ENCODE measurements at places on chromosomes 16 and 17. TPM values are rescaled to one million over a fixed set of nuclear protein-coding genes. Genes with fewer than 3 reads are reported as not detected.

Gene METTL26
- total RNA-seq = 49.2 TPM

DNA sequence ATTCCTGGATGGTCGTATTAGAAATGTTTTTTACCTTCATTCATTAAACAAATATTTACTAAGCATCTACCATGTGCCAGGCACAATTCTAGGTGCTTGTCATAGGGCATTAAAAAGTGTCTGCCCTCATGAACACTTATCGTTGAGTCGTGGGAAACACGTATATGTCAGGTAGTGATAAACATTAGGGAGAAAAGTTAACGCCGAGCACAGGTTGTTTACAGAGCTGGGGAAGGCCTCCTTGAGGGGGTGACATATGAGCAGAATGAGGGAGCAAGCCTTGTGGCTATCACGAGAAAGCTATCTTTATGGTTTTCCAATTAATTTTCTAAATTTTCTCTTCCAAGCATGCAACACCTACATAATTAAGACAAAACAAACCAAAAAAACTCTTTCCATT is 985 bp upstream of the ZNF213 start:
- DNase-seq = no peak

DNA sequence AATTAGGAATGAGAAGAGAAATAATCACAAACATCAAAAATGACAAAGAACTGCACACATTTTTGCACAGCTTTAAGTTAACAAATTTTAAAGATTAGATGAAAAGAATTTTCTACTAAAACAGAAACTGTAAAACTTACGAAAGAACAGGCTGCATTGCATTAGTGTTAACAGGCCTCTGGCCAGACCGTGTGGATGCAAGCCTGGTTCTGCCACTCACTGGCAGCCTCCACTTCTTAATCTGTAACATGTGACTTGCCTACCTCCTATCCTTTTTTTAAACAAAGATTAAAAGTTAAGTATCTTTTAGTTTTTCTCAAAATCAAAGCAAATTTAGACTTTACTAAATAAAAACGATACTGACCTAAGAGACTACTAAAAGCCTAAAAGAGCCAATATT is 37.5 kb downstream of the CREBBP start:
- DNase-seq = peak; percentile 33

DNA sequence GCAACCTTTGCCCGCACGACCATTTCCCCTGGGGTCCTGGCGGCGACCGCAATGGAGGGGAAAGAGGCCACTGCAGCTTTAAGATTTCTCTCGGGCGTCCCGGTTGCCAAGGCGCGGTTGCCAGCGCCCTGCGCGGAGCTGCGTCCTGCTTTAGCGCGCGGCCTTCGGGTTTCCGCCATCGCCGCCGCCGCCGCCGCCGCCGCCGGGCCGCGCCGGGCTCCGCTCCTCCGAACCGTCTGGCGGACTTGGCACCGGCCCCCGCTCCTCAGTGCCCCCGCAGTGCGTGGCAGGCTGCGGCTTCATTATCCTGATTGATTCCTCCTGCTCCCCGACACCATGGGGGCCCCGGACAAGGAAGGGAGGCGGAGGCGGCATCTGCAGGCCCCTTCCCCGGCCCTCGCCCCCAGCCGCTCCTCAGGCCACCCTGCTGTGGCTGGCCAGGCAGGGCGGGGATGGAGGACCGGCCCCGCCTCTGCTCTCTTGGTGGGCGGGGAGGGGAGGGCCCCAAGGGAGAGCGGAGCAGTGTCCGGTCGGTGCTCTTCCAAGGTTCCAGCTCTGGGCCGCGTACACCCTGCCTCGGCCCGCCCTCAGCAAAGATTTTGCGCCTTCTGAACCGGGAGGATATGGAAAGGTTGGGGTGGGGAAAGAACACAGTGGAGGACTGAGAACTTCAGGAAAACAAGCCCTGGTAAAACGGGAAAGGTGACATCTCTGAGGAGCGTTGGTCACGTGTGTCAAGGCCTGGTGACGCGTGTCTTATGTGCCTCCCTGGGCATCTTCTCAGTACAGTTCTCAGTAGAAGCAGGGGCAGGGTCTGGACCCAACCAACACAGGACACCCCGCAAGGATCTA is 34.0 kb downstream of the NEUROD2 start:
- peak; percentile 76 for DNase-seq

DNA sequence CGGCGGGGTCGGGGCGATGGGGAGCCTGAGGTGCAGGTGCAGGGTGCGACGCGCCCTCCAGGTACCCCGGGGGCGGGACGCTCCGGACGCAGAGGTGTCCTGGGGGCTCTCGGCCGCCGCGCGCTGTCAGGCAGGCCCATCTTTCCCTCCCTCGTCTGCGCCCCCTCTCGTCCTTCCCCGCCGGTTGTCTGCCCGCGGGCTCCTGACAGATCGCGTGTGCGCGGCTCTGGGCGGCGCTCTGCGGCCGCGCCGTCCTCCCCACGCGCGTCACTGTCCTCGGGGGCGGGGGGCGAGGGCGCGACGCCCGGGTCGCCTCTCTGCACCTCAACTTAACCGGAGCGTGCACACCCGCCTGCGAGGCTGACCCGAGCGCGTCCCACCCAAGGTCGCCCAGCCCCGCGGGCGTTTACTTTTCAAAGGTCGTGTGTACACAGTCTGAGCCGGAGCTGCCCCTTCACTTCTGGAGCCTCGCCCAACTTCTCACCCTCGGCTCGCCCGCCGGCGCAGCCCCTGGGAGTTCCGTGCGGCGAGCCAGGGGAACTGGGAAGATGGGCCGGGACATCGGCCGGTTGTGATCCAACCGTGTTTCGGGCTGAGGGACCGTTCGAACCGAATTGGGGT is 512 bp downstream of the AKAP1 start:
- peak; percentile 65 for DNase-seq

- DNase-seq = no peak
Observed at GRCh38 chr16:84897911-84898377, 78.2 kb downstream of the CRISPLD2 start.
